ENCODE measurements at places on chromosomes 3 and 15.

DNA sequence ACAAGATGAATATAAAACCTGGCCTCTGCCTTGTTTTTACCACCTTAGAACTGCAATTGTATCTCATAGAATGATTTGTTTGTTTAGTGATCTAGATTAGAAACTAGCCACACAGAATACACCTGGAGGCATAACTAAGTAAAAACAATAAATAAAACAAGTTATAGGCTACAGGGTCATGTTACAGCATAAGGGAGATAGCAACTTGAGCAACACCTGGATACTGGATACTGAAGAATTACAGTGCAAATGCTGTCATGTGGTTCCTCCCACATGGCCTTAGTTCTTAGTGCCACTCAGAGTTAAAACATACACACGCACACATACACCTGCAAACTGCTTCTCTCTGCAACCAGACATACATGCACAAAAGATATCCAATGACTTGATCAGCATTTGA, 563.4 kb upstream of the DPPA4 start:
- DNase-seq, result no peak

DNA sequence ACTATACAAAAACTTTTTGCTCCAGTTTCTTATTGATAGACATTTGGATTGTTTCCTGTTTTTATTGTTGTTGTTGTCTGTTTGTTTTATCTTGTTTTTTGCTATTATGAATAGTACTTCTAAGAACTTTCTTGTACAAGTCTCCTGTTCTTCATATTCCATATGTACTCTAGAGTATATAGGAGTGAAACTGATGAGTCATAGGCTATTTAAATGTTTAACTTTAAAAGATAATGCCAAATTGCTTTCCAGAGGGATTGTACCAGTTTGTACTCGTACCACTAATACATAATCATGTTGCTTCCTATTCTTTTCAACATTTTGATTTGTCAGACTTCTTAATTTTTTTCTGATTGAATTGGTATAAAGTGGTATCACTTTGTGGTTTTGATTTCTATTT, 19.6 kb downstream of the LRRC49 start:
- DNase-seq, result no peak

DNA sequence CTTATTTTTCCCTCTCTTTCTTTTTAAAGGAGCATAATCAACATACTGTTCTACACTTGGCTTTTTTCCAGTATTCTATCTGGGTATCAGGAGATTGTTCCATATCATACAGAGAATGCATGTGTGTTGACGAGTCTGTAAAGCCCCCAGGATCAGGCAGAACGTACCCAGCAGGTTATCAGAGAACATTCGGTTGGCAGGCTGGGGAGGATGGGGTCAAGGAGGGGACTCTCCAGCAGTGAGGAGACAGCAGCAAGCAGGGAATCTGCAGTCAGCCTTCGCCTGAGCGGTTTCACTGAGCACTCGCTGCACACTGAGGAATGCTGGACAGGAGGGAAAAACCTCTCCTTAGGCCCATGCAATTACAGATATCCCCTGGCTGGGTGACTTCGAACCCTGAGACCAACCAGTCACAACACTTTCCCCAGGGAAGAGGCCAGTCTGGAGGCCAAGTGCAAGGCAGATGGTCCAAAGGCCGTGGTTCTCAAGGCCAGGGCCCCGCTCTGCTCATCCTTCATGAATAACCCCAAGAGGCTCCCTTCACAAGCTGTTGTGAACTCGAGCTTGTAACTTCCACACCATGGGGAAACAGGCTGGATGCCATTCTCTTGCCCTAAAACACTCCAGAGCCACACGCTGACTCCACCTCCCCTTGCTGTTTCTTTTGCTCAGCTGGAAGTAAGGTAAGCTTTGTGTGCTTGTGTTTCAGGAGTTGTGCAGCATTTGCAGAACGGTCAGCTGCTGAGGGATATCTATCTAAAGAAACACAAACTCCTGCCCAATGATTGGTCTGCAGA, 60.1 kb downstream of the PXYLP1 start:
- no peak for DNase-seq

- DNase-seq, result no peak
Measured at GRCh38 chr15:84572231-84572630, 28.6 kb upstream of the ZSCAN2 start.

- DNase-seq, result no peak
Measured at GRCh38 chr3:153414982-153415381, 253.0 kb downstream of the RAP2B start.

- no peak for DNase-seq
Measured at GRCh38 chr15:89628301-89628700, 27.0 kb downstream of the KIF7 start.

GRCh38 chr3:187795207-187795960, 50.1 kb upstream of the BCL6 start:
- no peak for DNase-seq

- DNase-seq, result peak; percentile 9
Measured at GRCh38 chr3:113136071-113136470, 75.3 kb upstream of the BOC start.

- DNase-seq, result no peak
Measured at GRCh38 chr3:46717447-46718231, at the start of gene PRSS50. TSS of gene PRSS50 (minus strand) at chr3:46717869. CDS start at chr3:46717824, 45 bp downstream.

DNA sequence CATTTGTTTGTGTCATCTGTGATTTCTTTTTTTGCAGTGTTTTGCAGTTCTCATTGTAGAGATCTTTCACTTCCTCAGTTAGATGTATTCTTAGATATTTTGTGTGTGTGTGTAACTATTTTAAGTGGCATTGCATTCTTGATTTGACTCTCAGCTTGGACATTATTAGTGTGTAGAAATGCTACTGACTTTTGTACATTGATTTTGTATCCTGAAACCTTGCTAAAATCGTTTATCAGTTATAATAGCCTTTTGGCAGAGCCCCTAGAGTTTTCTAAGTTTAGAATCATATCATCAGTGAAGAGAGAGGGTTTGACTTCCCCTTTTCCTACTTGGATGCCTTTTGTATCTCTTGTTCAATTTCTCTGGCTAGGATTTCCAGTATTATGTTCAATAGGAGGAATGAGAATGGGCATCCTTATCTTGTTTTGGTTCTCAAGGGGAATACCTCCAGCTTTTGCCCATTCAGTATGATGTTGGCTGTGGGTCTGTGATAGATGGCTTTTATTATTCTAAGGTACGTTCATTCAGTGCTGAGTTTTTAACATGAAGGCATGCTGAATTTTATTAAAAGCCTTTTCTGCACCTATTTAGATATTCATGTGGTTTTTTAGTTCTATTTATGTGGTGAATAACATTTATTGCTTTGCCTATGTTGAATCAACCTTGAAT, 211.7 kb downstream of the MBNL1 start:
- DNase-seq, result no peak

DNA sequence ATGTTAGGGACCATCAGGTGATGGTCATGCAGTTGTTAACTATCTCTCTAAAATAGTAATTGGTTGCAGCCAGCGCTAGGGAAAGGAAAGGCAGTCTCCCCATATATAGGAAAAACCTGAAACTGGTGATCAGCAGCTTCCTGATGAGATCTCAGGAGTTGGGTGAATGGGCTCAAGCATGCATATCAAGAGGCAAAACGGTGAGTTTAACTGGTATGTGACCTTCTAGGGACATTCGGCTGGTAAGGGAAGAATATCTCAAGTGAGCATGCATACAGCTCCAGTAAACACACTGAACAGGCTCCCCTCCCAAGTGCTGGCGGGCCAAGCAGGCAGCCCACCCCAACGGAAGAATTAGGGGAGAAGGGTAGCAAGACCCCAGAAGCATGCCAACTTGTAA, 49.3 kb upstream of the ROBO2 start:
- DNase-seq, result no peak

DNA sequence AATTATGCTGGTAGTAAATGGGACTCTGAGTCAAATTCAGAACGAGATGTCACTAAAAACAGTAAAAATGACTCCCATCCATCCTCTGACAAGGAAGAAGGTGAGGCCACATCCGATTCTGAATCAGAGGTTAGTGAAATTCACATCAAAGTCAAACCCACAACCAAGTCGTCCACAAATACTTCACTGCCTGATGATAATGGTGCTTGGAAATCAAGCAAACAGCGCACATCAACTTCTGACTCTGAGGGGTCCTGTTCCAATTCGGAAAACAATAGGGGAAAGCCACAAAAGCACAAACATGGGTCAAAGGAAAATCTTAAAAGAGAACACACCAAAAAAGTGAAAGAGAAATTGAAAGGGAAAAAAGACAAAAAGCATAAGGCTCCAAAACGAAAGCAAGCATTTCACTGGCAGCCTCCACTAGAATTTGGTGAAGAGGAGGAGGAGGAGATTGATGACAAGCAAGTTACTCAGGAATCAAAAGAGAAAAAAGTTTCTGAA, 15.1 kb upstream of the ZBTB47 start:
- DNase-seq, result no peak

- no peak for DNase-seq
Measured at GRCh38 chr3:27590437-27591298, 106.5 kb upstream of the SLC4A7 start.

GRCh38 chr3:101252307-101252706, 68.1 kb downstream of the IMPG2 start:
- DNase-seq, result no peak

DNA sequence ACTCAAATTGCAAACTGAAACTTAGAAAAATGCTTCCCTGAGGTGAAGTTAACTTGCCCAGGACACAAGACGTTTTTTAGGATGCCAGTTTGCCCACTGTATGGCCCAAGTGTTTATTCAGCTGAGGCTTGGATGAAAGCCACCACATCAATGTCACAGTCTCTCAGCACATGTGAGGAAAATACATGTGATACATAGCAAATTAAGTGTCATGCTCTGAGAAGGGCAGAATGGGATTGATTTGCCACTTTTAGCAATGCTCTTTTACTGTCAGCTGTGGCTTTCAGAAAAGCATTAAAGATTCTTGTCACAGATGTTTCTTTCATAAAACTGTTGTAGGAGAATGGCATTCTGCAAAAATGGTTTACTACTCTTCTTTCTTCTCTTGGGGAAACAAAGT, 165.5 kb downstream of the ZIC1 start:
- no peak for DNase-seq

DNA sequence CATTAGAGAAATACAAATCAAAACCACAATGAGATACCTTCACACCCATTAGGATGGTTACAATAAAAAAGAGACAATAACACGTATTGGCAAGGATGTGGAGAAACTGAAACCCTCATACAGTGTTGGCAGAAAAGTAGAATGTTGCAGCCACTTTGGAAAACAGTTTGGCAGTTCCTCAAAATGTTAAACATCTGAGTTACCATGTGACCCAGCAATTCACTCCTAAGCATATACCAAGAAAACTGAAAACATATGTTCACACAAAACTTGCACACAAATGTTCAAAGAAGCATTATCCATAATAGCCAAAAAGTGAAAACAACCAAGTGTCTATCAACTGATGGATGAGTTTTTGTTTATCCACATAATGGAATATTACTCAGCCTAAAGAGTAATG, 166.9 kb upstream of the FAM3D start:
- DNase-seq, result no peak

DNA sequence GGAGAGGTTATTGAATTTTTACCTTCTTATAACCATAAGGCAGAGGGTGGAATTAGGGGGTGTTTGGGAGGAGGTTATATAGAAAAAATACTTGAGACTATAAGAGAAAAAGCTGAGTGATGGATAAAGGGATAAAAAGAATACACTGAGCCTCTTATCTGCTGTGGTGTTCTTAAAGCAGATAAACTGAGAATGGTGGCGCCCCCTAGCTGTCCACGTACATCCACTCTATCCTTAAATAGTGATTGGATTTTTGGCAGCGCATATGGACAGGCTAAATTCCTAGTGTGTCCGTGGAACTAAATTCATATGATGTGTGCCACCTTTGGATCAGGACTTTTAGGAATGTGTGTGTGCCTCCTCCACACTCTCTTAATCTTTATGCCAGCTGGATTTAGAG, 121.1 kb downstream of the OXSM start:
- peak; percentile 39 for DNase-seq

DNA sequence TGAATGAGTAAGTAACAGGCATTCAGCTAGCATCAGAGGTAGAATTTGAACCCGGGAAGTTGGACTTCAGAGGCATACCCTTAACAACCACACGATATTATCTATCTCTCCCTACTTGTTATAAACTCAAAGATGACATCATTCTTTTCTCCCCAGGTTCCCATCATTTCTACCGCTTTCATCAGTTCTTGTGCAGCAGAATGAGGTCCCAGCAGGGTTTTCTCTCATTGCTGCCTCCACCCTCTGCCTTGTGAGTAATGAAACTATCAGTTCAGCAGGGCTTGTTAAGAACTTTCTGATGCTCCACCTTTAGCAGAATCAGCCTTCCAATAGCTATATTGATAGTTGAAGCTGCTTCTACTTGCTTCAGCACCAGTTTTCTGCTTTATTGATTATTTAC, 487.5 kb upstream of the KCNMB2 start:
- DNase-seq, result no peak

- DNase-seq, result no peak
Measured at GRCh38 chr3:37144806-37145205, 29.6 kb downstream of the LRRFIP2 start.

DNA sequence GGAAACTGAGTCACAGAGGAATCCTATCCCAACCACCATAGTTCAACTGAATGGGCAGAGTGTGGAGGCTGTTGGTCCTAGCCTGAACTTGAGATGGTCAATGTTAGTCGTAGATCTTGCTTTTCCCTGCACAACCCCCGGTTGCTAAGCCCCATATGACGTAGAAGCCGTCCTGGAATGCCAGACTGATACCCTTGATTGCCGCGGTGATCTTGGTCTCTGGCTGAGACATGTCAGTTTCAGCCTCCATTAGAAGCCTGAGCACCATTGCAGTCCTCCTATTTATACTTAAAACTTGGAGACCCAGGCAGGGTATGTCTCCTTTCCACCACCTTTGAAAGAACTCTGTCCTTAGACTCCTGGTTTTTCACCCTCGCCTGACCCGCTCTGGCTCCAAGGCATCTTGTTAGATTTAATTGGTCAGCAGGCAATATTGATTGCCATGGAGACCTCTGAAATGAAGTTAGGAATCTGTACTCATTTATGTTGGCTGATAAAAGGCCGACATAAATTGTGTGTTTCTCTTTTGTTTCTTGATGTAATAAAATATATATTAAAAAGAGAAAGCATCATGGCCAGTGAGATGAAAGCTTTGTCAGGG, 53.4 kb downstream of the RPLP1 start:
- no peak for DNase-seq

GRCh38 chr3:22421589-22421988, 670.6 kb upstream of the ZNF385D start:
- DNase-seq, result no peak

All from hematopoietic multipotent progenitor cell treated with erythropoietin and hydrocortisone succinate and interleukin-3 and kit ligand, for 17 days (in vitro differentiated cells).